ENCODE measurements at places on chromosomes 7 and 10. TPM values are rescaled to one million over a fixed set of nuclear protein-coding genes. Genes with fewer than 3 reads are reported as not detected.
A peak's percentile ranks its signal among the peaks of the same experiment; 100 is the strongest.

EVX1 gene
- not detected for total RNA-seq

AGMO gene
- 0.64 TPM for total RNA-seq

GRCh38 chr7:3436746-3437145, 135.7 kb downstream of the SDK1 start:
- no peak for DNase-seq

DNA sequence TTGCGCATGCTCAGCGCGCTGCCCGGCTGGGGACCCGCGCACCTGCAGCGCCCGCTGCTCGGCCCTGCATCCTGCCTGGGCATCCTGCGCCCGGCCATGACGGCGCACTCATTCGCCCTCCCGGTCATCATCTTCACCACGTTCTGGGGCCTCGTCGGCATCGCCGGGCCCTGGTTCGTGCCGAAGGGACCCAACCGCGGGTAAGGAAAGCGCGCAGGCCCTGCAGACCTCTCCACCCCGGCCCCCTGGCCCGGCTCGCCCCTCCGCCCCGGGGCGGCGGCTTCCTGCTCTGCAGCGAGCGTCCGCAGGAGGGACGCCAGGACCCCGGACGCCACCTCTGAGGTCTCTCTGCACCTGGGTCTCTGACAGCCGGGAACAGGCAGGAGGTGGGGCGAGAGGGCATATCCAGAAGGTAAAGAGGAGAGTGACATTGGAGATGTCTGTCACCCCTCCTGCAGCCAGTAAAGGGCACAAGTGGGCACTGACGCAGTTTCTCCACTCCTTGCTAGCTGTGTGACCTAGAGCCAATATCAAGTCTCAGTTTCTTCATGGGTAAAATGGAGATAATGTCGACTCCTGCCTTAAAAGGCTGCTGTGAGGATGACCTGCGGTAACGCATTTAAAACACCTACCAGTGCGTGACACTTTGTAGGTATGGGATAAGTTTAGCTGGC, 338 bp downstream of the ATP6V0E2 start:
- DNase-seq = peak; percentile 57

CNNM2 gene
- 10.4 TPM for total RNA-seq

- no peak for DNase-seq
Observed at GRCh38 chr7:50632561-50633413, 67.6 kb upstream of the DDC start.

GRCh38 chr10:17523917-17524316, 69.5 kb upstream of the ST8SIA6 start:
- DNase-seq = no peak

CH25H gene
- 0.73 TPM for total RNA-seq

DNA sequence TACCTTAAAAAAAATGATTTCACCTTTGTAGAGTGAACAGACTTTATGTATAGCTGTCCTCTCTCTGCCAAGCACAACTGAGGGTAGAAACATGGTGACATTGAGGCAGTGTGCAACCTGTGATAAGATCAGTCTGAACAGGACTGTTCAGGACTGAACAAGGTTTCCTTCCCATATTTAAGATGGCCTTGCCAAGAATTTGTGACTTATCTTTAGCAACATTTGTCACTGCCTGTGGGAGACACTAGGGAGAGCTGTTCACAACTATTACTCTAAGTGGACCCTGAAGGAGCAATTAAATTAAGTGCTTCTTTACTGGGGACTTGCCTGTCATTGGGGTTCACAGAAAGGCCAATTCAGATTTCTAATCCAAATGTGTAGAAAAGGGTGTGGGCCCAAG, 6.7 kb downstream of the OR13A1 start:
- DNase-seq = no peak

DNA sequence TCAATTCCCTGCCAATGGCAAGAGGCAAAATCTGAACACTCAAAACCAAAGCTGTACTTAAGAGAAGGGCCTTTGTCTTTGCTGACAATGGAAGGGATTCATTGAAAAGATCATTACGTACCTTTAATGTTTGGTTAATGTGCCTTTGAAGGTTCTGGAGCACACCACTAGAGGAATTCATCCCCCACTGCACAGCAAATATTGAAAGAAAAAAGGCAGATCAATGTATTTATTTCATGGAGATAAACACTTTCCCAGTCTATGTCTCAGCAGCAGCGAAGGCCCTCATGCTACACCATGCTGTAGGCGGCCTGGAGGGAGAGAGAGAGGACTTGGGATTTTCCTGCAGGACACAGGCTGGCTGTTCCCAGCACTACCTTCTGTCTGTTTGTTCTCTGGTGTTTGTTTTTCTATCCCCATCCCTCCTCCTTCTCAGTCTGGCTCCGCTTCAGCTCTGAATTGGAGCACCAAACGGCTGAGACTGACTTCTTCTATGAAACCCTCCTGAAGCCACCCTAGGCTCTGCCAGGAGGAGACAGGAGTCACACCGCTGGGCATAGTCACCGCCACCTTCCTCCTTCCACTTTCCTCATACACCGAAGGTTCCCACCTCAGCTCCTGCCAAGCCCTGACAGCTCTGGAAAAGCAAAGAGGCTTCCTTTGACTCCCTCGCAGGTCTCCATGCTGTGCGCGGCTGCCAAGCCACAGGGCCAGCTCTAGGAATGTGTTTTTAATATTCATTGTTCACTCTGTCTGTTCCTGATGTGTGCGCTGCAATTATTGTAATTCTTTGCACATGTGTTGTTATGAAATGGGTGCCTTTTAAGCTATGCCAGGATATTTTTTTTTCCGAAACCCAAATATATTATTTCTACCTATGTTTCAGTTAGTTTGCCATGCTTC, 301.5 kb downstream of the FZD1 start:
- DNase-seq = peak; percentile 66

- no peak for DNase-seq
Observed at GRCh38 chr7:42596737-42597136, 315.1 kb downstream of the C7orf25 start.

CALML3 gene
- 0.09 TPM for total RNA-seq

- peak; percentile 66 for DNase-seq
Observed at GRCh38 chr7:147497246-147497645, 1093.3 kb upstream of the C7orf33 start.

DNA sequence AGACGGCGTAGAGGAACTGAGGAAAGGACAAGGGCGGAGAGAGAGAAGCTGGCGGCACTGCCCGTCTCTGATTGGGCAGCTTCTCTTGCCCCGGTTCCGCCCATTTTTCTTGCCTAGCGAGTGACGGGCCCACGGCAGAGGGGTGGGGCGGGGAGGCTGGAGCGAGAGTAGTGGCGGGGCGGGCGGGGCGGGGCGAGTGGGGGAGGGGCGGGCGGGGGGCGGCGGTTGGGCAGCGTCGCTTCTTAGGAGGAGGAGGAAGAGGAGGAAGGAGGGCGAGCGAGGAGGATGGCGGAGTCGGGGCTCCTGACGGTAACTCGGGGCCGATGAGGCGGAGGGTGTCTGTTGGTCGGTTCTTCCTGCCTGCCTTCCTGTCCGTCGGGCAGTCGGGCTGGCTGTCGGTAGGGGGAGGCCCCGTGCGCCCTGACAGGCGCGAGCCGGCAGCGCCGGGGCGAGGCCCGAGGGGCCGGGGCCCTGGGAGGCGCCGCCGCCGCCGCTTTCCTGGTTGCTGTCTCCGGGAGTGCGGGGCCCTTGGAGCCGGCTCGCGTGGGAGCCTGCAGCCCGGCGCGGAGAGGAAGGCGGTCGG, at the start of gene SHOC2:
SHOC2 (plus strand) TSS at position 256 of the 583 bp plus-strand sequence. CDS start 44,755 bp downstream, outside the sequence.
- peak; percentile 97 for DNase-seq

CUL2 gene
- 30.0 TPM for total RNA-seq

DNA sequence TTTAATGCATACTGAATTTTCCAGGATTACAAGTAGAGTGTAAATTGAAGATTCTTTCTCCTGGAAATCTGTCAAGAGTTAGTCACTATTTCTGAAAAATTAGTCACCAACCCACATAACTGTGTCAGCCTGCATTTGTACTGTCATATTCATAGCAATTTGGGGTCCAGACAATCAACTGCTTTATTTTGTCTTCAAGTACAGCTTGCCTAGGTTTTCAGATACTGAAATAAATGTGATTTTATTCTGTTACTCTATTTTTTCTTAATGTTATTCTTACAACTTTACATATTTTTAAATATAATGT, 55.1 kb downstream of the CUBN start:
- no peak for DNase-seq

DNA sequence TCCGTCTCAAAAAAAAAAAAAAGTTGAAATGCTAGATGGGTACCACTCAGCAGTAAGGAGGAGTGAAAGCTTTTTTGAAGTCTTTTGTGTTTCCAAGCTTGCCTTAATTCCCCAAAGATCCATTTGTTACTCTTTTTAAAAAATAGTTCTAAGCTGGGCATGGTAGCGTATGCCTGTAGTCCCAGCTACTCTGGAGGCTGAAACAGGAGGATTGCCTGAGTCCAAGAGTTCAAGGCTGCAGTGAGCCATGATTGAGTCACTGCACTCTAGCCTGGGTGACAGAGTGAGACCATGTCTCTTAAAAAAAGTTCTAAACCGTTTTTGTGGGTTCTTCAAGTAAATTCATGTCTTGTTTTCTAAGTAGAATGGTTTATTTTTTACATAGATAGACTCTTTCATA, 5.3 kb downstream of the TBC1D12 start:
- DNase-seq = no peak

- DNase-seq = no peak
Observed at GRCh38 chr7:100016215-100016901, 962 bp downstream of the ZKSCAN1 start.

DNA sequence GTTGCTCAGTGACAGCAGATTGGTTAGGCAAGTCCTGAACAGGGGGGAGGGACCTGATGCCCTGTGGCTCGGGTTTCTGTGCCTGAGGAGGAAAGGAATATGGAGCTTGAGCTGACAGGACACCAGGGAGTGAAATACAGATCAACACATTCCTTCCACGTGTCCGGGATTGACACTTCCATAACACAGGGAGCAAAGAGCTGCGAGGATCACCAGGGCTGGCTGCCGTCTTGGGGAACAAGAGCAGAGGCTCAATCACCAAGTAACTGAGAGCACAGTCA, 36.7 kb upstream of the EFCAB10 start:
- DNase-seq = no peak

GRCh38 chr10:72425133-72425532, 70.4 kb upstream of the DNAJB12 start:
- DNase-seq = no peak

GRCh38 chr10:92241158-92241500, 49.7 kb downstream of the CPEB3 start:
- DNase-seq = peak; percentile 50

GRCh38 chr7:101916041-101916800, 98.8 kb downstream of the CUX1 start:
- no peak for DNase-seq

CPSF4 gene
- total RNA-seq = 36.0 TPM

DNA sequence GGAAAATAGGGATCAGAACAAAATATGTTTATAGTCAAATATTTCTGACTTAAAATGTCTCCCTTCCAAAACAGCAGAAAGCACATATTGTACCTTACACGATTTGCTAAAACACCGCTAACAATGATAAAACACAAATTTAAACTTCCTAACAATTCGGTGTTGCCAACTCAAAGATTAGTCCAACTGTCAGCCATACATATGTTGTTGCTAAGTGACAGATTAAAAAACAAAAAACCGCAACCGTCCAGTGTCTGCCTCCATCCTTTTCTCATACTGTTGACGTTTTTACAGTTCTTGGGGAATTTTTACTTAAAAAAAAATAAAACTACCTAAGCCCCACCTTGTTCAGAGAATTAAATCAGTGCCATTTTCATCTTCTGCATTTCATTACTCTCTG, 118.0 kb downstream of the RAB11FIP2 start:
- DNase-seq = no peak

OGDHL gene
- 14.8 TPM for total RNA-seq

GRCh38 chr7:29396563-29396962, 167.1 kb upstream of the PRR15 start:
- DNase-seq = peak; percentile 74

GPR37 gene
- total RNA-seq = 10.7 TPM

GRCh38 chr7:1949681-1950055, 279.6 kb downstream of the ELFN1 start:
- no peak for DNase-seq

NUTM2B gene
- total RNA-seq = 1.3 TPM

DNA sequence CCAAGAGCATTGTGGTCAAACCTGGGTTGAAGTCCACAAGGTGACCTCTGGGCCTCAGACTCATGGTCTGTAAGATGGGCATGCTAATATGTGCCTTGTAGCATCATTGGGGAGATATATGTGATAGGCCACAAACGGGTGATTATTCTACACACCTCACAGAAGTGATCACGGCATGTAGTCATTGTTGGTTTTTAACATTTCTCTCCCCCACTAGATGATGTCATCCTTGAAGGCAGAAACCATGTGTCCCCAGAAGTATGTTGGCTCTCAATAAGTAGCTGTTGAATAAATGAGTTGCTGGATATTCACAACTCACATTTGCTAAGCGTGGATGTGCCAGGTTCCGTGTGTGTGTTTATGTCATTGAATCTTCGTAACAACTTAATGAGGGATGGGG, 42.4 kb downstream of the GATA3 start:
- no peak for DNase-seq

ANKRD1 gene
- not detected for total RNA-seq

- no peak for DNase-seq
Observed at GRCh38 chr7:108253275-108254044, 123.3 kb upstream of the LAMB4 start.

- DNase-seq = no peak
Observed at GRCh38 chr10:103666087-103666761, 172.7 kb downstream of the NEURL1 start.

SFXN3 gene
- total RNA-seq = 47.7 TPM

PLXNA4 gene
- total RNA-seq = 20.4 TPM

DNA sequence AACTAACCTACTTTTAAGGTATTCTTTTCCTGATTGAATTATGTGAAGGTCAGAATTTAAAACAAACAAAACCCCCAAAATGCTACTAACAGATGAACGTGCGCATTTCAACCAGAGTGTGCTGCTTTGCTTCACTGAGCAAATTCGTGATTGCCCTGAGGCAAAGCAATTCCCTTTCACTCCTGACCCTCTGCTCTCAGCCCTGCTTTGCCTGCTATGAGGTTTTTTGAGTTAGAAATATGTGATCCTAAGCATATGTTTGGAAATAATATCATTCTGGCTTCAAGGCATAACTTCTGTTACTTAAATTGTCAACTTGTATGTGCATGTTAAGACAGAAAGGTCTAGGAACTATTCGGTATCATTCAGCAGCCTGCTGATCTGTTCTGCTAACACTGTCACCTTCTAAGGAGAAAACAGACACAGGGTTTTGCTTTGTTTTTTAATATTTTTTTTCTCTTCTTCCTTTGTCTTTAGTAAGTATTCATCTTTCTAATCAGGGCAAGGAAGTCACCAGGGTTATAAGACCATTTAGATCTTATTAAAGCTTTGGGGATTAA, 124.2 kb downstream of the GNAT3 start:
- DNase-seq = no peak

- DNase-seq = no peak
Observed at GRCh38 chr7:139108266-139109187, 993 bp downstream of the ZC3HAV1 start.

DNA sequence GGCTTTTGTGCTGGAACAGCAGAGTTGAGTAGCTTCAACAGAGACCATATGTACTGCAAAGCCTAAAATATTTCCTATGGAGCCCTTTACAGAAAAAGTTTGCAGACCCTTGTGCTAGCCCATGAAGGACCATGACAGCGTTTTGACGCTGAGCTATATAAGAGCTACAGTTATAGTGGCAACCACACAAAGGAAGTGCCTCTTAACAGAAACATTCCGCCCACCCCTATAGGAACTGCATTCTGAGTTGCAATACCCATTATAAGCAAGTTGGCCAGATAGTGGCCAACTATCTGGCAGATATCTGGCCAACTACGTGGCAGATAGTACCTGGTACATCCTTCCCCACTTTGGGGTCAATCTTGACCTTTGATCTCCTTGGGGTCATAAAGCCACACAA, 47.5 kb upstream of the DMBT1 start:
- no peak for DNase-seq

All from cerebellum (tissue), 4 donors.